ENCODE measurements at places on chromosomes 3 and 15.

GRCh38 chr3:27960133-27960532 is 238.0 kb upstream of the EOMES start:
- DNase-seq, result no peak

- DNase-seq, result no peak
Observed at GRCh38 chr15:42088801-42089640, 5.3 kb downstream of the PLA2G4D start.

GRCh38 chr15:96887730-96888129 is 557.2 kb downstream of the NR2F2 start:
- no peak for DNase-seq

- no peak for DNase-seq
Observed at GRCh38 chr3:1195947-1196346, 103.1 kb downstream of the CNTN6 start.

- no peak for DNase-seq
Observed at GRCh38 chr3:37535526-37536432, 325.9 kb upstream of the CTDSPL start.

GRCh38 chr3:156762631-156763185 is 63.4 kb upstream of the LEKR1 start:
- DNase-seq, result no peak

GRCh38 chr3:172321035-172321434 is 127.2 kb downstream of the GHSR start:
- DNase-seq, result no peak

- DNase-seq, result no peak
Observed at GRCh38 chr3:108406063-108406660, 104.2 kb downstream of the MYH15 start.

- no peak for DNase-seq
Observed at GRCh38 chr3:11690863-11691766, 47.4 kb upstream of the VGLL4 start.

GRCh38 chr3:37324850-37325321 is 150.5 kb upstream of the LRRFIP2 start:
- DNase-seq, result no peak

DNA sequence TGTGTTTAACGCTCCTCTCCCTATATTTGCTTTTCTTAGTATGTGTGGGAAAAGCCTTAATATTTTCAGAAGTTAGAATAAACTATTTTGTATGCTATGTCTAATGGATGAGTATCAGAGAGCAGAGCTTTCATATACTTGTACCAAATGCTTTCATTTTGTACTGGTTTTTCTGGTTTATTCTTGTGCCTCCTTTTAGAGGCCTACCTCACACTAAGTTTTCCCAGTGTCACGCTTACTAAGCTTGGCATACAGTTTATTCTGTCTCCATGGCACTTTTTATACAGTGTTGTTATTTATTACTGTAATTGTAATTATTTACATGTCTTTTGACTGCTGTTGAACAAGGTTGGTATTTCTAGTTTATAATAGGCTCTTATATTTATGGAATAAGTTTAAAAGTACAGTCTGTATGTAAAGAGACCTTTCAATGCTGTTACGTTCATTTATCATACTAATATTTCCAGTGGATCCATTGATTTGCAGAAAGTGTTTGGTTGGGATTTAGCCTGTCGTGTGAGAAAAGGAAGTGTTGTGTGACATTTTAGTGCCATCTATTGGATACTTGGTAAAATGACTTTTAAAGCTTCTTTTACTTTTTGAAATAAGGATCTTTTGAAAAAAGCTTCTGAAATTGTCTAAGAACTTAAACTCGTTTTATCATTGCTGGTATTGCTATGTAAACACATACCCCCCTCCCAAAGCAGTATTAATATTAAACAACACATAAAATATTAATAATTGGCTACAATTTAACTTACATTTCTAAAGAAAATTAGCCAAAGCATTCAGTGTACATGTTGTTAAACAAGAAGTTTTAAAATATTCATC is 5.2 kb upstream of the EBLN2 start:
- no peak for DNase-seq

All from upper lobe of left lung (tissue), 6 donors.